CD4-positive, alpha-beta T cell treated with Interleukin-1 beta for 1 hour (primary cell): ENCODE measurements at places on chromosomes 1 and 21.

- DNase-seq = no peak
Observed at GRCh38 chr1:45929257-45929687, 125.9 kb downstream of the MAST2 start.

DNA sequence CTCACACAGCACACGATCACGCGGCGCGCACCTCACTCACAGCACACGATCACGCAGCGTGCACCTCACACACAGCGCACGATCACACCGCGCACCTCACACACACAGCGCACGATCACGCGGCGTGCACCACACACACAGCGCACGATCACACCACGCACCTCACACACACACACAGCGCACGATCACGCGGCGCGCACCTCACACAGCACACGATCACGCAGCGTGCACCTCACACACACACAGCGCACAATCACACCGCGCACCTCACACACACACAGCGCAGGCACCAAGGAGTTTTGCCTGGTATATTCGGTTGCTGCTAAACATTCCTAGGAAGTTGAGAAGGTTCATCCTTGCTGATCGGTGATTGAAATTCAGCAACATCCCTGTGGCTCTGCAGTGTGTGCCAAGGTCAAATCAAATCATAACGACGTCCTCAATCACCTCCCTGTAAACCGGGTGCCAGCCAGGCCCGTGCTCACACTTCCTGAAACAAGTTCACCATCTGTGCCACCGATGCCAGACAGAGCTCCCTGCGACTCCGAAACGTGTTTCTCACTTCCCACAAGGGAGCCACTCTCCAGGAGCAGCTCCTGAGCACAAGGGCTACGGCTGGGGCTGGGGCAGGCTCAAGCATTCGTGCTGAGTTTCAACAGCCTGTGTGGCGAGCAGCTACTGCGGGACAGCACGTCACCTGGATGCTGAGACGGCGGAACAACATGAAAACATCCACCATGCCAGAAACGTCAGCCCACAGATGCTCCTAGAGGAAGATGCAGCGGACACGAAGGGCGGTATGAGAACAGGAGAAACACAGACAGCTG is 30.2 kb downstream of the WDR4 start:
- no peak for DNase-seq

- no peak for DNase-seq
Observed at GRCh38 chr1:114585231-114585630, 3.8 kb upstream of the BCAS2 start.

GRCh38 chr1:26677306-26678115 is 18.3 kb upstream of the ARID1A start:
- peak; percentile 72 for DNase-seq

DNA sequence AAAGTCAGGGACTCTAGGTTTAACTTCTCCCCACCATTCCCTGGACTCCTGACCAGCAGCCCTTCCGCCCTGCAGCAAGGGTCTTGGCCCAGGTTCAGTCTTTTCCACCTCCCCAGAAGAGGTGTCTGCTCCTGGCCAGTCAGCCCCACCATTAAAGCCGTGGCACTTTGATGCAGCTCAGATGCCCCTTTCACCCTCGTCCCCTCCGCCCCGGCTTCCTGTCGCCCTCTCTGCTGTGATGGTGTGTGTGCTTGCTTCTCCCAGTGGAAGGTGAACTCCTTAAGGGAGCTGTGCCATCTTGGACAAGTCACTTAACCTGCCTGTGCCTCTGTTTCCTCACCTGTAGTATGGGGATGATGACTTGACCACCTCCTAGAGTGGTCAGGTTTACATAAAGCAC is 17.8 kb upstream of the TTC4 start:
- no peak for DNase-seq

DNA sequence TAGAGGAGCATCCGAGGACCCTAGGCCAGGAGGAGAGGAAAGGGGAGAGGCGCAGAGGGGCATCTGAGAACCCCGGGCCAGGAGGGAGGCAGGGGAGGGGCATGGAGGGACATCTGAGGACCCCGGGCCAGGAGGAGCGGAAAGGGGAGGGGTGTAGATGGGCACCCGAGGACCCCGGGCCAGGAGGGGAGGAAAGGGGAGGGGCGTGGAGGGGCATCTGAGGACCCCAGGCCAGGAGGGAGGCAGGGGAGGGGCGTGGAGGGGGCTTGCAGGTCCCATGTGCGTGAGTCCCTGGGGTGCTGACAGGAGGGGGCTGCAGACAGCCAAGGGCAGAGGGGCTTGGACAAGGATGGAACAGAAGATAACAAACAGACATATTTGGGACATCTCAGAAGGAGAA is 190.0 kb upstream of the ARHGEF16 start:
- DNase-seq = no peak

DNA sequence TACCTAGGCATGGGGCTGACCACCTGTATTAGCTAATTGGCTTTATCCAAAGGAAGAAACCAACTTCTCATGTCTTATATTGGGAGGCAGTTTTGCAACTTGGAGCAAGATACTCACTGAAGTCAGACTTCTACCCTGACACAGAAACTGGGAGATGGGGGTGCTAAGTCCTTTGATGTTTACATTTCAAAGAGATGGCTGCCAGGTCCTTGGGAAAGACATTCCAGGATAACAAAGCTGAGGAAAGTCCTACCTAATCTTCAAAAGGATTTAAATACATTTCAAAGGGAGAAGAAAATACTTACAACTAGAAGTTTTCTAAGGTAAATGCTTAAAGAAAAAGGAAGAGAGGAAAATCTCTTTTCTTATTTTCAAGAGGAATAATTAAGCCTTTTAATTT is 62.1 kb downstream of the FH start:
- no peak for DNase-seq

- no peak for DNase-seq
Observed at GRCh38 chr1:7172804-7173203, 387.6 kb downstream of the CAMTA1 start.

- DNase-seq = no peak
Observed at GRCh38 chr1:230693221-230693620, 20.7 kb downstream of the AGT start.

DNA sequence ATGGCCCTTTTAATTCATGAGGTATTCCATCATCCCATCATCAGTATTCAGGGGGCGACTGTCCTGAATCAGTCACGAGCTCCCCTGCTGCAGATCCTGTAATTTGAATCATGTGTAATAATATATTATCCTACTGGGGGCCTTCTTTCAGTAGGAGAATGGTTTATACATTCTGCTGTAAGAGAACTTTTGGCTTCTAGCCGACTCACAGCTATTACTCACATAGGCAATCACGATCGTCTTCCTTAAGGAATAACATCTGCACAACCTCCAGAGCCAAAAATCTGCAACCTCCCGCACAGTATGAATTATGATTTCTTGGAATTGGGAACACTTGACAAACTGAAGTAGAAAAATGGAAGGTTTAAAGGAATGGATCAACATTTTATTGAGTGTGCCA is 343.0 kb downstream of the USP25 start:
- no peak for DNase-seq
